ENCODE measurements at places on chromosomes 12 and 14.

DNA sequence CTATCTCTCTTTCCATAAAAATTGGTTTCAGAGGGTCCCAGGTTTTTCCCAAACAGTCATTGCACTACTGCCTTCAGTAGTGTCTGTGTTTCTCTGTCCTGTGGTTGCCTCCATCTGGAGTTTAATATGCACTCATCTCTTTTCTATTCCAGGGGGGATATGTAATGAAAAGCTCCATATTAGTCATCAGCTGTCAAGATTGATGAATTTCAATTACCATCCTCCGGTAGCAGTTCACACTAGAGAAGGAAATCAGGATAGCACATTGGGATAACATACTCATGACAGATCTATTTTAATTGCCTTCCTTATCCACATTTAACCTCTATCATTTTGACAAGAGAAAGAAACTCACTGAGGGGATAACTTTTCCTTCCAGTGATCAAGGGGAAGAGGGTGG, 589.0 kb upstream of the SEL1L start:
- DNase-seq: no peak

DNA sequence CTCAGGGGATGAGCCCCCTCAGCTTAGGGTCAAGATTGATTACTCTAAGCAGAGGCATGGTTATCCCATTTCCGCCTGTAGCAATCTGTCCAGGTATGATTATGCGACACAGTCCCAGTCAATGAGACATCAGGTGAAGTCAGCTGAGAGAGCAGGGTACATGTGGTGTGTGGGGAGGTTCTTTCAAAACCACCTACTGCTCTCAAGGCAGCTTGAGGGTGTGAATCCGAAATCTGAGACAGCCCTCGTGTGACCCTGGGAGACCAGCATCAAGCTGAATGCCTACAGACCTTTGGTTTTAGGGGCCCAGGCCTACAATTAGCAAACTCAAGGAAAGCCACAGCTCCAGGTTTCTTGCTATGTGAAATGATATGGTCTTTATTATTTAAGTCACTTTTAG, 275.7 kb downstream of the ITPR2 start:
- no peak for DNase-seq

DNA sequence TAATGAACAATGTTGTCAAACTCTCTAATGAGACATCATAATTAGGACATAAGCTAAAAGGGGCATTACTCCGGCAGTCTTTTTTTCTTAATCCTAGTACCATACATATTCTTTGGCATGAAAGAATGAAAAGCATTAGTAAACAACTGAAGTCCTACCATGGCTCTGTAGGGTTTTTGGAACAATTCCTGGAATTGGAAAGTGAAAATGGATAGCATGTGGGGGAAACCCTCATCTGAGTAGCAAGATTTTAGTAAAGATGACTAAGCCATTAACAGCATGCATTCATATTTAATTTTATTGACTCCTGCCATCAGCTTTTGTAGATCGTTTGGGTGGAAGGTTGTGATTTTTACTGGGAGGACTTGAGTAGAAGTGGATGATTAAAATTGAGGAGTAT, 216.2 kb upstream of the PDZRN4 start:
- DNase-seq: no peak

DNA sequence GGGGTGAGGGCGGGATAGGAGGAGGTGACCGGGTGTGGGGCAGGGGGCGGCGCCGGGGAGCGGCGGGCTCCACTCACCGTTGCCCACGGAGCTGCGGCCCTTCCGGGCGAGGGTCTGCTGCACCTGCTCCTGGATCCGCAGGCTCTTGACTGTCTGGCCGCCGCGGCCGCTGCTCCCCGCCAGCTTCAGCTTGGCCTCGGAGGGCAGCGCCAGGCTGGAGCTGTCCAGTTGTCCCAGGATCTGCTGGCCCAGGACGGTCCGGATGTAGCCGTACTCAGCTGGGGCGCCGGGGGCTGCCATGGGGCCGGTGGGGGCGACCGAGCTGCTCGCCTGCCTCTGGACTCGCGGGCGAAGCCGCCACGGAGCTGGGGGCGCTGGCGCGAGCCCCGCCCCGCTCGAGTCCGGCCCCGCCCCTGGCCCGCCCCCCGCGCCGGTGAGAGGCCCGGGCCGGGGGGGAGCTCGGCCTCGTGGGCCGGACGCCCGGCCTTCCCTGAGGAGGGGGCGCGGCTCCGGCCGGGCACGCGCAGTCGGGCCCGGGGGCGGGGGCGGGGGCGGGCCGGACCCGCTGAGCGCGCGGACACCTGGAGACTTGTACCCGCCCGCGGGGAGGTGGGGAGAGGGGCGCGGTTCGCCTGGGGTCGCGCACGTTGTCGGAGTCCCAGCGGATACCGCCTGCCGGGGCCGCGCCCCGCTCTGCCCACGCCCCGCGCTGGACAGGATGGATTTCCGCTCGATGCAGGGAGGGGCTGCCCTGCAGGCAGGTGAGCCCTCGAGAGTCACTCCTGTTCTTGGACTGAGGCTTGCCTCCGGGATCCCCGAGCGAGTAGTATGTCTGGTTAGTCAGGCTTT, at the start of gene PKP2:
TSS of gene PKP2 (minus strand) at position 346 of the 849 bp plus-strand sequence. CDS start at position 300, 46 bp downstream.
- DNase-seq: no peak

DNA sequence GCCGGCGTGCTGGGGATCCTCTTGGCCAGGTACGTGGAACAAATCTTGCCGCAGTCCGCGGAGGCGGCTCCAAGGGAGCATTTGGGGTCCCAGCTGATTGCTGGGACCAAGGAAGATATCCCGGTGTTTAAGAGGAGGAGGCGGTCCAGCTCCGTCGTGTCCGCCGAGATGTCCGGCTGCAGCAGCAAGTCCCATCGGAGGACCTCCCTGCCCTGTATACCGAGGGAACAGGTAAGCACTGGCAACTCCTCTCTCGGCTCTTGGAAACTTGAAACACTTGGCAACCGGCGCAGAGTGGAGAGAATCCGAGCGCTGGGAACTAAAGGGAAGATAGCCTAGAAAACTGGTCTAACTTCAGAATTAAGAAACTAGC, 1.7 kb downstream of the PDE3A start:
- no peak for DNase-seq

DNA sequence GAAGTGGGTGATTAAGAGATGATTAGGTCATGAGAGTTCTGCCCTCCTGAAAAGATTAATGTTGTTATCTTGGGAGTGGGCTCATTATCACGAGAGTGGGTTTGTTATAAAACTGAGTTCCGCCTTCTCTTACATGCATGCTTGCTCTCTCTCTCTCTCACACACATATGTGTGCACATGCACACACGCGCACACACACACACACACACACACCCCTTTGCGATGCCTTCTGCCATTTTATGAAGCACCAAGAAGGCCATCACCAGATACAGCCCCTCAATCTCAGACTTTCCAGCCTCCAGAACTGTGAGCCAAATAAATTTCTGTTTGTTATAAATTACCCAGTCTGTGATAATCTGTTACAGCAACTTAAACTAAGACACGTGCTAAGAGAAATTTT, 5.7 kb upstream of the SLC41A2 start:
- no peak for DNase-seq

DNA sequence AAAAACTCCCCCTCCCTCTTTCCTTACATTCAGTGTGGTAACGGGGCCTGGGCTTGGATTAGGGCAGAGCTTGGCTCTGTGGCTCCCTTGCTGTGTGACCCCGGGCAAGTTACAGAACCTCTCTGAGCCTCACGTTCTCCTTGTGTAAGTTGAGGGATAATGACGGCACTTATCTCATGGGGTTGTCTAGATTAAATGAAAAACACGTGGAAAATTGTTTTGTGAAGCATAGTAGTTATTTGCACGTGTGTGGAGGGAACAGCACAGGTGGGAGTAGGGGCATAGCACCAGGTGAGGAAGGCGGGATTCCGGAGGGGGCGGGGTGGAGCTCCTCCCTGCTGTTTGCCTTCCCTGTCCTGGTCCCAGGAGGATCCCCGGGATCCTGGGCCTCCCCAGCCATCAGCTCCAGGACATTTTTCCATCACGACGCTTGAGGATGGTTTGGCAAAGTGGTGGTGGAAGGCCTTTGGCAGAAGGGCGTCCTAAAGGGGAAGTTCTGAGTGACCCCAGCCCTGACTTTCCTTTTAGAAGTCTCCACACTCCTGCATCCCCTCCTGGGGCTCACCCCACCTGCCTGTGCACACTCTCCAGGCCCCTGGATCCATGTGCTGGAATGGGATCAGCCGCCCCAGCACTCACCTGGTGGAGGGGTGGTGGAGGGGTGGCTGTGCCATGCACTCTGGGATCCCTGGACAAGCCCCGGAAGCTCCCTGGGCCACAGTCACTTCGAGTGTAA, 22.7 kb downstream of the LRTM2 start:
- DNase-seq: no peak

DNA sequence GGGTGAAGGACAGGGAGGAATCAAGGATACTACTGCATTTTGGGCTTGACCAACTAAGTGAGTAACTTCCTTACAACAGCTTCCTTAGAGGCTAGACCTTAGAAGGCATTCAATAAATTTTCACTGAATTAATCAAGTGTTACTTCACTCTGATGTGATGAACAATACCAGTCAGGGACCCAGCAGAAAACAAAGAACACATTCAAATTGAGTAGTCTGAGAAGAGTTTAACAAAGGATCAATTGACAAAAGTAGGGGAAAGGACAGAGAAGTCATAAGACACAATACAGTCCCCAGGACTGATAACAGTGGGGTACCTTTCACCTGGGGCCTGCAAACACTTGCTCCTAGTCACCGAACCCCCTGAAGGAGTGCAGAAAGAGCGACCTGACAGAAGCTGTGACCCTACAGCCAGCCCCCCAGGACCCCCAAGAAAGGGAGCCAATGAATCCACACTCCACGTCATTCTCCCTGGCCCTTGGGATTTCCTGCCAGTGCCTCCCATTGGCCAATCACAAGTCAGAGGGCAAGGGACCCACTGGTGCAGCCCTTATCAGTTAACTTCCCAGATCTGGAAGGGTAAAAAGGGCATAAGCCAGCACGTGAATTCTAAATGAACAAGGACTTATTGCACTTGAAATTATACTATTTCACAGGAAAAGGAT, 6.9 kb downstream of the ANAPC5 start:
- no peak for DNase-seq

DNA sequence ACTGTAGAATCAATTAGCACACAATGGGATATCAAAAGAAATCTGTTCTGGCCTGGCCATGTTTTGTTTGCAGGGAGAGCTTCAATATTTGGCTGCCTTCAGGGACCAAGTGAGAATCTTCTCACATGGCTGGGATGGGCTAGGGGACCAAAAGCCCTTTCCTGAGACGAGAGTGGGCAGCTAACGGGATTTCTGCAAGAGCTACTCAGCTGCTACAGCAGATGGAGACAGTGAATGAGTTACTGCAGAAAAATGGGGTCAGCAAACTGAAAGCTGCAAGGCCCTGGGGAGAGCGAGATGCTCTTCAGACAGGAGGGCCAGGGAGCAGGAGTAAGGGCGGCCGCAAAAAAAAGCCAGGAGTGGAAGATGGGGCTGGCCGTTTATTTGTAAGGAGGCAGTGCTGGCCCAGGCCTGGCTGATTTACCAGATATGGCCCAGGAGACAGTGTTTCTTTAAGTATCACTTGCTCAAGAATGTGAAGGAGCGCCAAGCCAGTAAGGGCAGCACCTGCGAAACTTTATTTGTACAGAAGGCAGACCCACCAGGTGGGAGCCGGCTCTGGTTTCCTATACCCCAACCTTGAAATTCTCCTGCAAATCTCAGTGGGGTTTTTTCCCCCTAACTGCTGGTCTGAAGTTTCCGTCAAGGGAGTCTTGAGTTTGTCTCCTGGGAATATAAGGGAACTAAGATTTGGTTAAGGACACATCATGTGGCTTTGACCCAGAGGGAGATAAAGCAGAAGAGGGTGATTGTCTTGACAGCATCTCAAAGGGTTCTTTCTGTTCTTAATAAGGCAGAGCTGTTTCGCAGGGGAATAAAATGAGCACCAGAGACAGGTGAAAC, 57.8 kb downstream of the SSH1 start:
- no peak for DNase-seq

DNA sequence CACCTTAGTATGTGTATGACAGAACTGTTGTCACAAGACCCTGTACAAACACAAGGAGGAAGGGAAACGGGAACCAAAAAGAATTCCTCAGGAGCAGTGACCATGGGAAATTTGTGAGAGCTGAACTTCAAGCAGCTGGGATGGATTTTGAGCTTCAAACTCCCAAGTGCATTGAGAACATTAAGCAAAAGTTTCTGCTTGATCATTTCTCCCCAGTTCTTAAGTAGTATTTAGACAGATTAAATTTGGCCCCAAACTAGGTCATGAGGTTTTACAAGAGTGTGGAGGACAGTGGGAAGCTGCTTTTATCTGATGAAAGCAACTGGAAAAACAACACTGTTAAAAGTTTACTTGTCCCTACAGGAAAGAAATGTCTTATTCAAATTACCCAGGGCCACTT, 206.0 kb upstream of the DCN start:
- no peak for DNase-seq

- DNase-seq: no peak
These were observed 382.2 kb downstream of the MED13L start for GRCh38 chr12:115895247-115895646.

DNA sequence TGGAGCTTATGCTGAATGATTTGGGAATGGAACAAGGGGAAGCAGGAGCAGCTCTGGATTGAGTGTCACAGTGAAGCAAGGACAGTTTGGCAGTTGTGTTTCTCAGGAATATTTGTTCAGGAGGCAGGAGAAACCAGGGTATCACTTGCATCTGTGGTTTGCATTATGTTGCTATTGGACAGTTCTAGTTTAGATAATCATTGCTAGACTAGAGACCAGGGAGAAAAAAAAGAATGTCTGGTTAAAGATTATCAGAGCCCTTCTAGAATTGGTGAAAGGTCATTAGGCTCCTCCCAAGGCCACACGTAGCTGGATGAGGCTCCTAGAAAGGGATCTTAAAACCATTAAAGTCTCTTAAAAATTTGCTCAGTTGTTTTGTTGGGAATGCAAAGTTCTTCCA, 17.0 kb upstream of the SRSF5 start:
- no peak for DNase-seq

- no peak for DNase-seq
These were observed 199.9 kb downstream of the TTC7B start for GRCh38 chr14:90616313-90616712.

DNA sequence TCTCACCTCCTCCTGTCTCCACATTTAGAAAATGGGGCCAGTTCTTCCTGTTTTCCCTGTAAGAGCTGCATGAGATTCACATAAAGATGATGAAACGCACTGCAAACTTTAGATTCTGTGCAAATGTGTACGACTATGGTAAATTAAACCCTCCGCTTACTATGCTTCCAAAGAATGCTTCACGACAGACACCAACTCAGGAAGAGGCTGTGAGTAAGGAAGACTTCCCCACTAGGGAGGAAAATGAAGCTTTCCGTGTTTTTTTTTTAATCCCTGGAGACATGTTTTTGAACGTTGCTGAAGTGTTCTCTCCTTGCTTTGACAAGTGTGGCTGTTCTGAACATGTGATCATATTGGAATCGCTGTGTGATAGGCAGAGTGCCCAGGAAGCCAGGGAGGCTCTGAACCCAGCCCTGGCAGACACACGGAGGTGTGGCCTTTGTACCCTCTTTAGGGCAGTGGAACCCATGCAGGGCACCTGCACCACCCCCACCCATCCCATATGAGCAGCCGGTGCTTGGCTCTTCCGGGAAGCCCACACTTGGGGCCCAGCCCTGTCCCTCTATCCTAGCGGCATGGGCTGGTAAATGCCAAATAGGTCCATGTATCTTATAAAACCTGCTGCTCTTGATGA, 7.5 kb upstream of the SYNE3 start:
- DNase-seq: peak; percentile 66
